GM13976 (cell line): ENCODE measurements at places on chromosomes 1 and 21.

DNA sequence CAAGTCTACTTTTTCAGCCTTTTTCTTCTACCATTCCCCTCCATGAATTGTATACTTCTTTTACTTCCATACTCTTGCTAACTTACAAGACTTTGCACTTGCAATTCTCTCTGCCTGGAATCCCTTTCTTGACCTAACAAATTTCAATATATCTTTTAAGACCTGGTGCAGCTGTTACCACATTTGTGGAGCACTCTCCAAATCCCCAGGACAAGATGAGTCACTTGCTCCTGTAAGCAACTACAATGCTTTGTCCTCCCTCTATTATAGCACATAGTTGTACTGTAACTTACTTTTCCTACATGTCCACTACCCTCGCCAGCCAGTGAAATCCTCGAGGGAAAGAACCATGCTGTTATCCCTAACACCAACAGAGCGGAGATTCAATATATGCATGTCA lies 43.1 kb downstream of the WARS2 start:
- no peak for DNase-seq

GRCh38 chr1:45395051-45395450 lies 54.8 kb upstream of the MUTYH start:
- no peak for DNase-seq

DNA sequence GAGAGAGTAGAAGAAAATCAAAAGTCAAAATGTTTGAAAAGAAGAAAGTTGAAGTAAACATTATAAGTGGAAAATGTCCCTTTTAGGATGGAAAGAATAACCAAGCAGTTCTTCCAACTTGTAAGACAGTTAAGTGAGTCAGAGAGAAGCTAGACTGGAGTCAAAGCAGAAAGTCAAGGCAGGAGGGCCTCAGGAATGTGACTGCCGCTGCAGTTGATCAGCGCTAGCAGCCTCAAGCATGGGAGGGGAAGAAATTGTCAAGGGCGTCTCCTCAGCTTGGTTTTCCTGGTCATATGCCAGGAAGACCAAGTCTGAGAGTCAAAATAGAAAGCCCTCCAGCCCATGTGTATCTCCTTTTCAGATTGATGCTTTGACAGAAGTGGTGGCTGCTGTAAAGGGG lies 23.2 kb downstream of the HAO2 start:
- no peak for DNase-seq

DNA sequence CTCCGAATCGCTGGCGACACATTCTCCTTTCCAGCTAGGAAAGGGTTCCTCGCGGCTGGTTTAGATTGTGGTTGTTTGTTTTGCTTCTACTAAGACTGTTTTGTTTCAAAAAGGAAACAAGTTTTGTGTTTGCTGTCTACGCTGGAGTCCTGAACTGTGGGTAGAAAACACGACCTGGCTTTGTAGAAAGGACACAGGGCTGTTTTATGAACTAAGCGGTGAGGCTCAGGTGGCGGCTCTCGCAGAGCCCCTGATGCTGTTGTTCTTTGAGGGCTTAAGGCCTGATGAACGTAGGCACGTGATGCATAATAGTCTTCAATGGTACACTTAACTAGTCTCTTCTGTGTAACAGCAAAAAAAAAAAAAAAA lies 27.0 kb upstream of the FHAD1 start:
- no peak for DNase-seq

DNA sequence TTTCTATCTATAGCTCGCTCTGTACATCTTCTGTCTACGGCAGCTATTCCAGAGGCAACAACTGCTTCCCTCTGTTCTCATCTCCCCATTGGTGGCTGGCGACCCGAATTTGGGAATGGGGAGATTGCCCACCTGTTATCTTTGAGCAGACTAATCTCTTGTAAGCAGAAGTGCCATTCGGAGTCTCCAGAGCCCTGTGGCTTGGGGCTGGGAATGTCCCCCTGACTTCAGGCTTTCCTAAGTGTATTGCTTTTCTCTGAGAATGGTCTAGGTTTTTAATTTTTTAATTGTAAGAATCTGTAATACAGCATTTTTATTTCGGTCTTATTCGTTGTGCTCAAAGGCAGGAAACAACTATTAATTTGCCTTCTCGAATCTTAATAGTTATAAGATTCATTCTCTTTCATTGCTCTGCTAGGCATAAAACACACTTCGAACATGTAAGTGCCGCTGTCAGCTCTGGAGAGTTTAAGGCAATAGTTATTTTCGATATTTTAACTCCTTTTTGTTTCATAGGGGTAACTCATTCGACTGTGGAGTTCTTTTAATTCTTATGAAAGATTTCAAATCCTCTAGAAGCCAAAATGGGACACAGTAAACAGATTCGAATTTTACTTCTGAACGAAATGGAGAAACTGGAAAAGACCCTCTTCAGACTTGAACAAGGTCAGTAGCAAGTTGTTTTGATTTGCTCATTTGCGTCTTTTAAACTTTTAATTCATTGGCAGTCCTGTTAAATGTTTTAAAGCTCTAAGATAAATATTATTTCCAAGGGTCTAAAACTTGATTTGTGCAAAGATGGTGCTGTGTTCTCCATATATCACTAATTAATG lies 514 bp downstream of the AGL start:
- peak; percentile 24 for DNase-seq

GRCh38 chr1:25550155-25550506 lies 6.7 kb downstream of the LDLRAP1 start:
- DNase-seq = no peak

DNA sequence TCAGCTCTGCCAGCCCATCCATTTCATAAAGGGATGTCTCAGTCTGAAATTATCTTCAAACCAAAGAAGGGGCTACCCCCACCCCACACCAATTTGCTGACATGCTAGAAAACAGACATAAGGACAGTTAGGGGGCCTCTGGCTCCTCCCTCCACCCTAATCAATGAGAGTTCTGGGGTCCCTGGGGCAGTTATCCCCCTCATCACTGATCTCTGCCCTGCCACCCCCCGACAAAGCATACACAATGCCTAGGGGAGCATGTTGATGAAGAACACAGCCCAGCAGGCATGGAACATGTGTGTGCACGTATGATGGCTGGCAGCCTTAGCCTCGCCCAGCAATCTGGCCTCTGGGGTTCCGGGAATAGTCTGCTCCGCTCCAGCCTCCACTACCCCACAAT lies 58.9 kb downstream of the RHBG start:
- DNase-seq = no peak

- DNase-seq = no peak
Measured at GRCh38 chr1:9190234-9190633, 44.3 kb upstream of the H6PD start.

DNA sequence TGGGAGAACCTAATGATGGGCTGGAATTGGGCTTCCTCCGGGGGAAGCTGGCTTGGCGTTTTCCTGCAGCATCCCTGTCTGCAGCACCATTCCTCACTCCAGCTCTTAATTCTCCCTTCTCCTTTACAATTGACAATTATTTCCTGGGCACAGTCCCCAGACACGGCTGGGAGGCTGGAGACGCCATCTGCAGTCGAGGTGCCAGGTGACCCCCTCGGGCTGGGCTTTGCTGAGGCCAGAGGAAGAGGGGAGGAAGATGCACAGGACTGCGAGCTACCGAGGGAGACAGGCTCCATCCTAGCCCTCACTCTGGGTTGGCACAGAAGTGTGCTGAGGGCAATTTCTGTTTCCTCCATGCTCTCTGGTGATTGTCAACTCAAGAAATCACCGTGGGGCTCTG lies 453.8 kb downstream of the PTPRU start:
- DNase-seq = no peak

DNA sequence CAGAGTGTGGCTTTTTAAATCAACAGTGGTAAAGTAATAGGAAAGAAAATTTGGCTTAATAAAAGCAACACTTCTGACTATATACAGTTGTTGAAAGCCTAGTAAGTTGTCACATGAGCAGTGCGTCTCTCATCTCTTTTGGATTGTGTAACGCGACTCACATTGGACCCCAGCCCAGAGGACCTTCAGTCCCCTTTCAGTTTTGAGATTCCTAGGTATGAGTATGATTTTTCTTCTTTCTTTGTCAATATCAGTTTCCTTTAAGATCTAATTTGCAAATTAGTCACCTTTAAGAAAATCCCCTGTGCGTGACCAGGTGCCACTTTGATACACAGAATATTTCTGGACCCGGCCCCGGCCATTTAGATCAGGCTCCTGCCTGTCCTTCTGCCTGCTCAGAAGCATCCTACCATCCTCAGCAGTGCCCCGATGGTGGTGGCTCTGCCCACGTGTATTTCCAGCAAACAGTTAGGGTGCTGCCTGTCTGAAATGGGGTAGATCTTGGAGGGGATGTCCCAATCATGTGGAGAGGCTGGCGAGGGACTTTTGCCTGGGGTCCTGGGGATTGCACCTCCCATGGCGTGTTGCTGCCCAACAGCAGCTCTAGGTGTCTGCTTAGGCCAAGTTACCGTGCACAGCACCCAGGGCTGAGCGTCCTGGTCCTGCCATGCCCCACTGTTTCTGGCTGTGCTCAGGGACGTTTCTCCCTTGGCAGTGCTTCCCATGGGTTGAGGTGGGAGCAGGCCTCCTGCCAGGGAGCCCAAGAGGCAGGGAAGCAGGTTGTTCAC lies 21.1 kb downstream of the SNAP47 start:
- DNase-seq = no peak

- DNase-seq = no peak
Measured at GRCh38 chr1:224879162-224879803, 50.2 kb upstream of the DNAH14 start.

GRCh38 chr1:246001142-246001836 lies 505.8 kb downstream of the SMYD3 start:
- no peak for DNase-seq

- no peak for DNase-seq
Measured at GRCh38 chr1:24893431-24893830, 36.6 kb downstream of the RUNX3 start.

DNA sequence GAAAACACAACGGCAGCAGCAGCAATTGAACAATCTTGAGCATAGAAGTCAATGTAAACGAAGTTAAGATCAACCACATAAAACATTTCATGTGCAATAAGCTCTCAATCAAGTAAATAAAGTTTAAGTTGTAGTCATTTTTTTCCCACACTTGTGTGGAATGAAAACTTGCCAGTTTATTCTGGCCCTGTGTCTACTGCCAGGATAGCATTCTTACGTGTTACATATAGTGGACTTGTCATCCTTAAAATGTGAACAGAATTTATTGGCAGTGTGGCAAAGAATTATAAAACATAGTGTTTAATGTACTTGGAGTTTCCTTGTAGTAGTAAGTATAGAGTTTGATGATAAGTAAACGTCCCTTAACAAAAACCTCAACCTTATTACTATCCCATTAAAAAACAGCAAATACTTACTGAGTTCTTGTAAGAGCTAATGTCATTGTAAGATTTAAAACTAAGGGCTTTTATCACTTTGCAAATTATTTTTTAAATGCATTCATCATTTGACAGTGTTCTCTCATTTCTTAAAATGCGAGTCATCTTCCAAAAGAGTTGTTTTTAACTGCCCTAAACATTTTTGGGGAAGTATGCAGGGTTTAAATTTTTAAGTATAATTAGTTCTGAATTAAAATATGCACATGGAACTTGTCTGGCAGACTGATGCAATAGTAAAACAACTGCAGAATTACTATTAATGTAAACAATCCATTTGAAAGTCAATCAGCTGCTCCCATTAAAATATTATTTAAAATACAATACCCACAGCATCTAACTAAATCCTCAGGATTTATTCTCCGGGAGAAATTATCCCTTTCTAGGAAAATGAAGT lies 7.9 kb downstream of the COX20 start:
- DNase-seq = no peak

DNA sequence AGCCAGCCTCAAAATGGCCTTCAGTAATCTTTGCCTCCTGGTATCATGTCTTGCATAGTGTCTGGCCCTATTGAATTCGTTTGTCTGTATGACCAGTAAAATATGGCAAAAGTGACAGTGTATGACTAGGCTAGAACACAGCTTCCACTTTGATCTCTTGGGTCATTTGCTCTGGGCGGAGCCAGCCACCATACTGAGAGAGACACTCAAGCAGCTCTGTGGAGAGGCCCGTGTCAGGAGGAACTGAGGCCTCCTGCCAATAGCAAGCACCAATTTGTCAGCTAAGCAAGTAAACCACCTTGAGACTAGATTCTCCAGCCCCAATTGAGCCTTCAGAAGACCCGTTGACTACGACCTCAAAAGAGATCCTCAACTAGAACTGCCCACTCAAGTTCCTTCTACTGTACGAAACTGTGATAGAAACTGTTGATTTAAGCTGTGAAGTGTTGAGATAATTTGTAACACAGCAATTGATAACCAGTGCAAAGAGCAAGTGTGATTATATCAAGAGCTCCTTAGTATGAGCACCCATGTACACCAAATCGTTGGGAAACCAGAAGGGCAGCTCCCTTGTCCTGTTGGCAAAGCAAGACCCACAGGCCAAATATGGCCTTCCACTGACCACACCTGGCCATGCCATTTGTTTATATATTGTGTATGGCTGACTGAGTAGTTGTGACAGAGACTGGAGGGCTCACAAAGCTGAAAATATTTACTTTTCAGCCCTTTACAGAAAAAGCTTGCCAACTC lies 52.7 kb upstream of the SERBP1 start:
- no peak for DNase-seq

GRCh38 chr1:149848340-149849110 lies 50.8 kb upstream of the BOLA1 start:
- no peak for DNase-seq

DNA sequence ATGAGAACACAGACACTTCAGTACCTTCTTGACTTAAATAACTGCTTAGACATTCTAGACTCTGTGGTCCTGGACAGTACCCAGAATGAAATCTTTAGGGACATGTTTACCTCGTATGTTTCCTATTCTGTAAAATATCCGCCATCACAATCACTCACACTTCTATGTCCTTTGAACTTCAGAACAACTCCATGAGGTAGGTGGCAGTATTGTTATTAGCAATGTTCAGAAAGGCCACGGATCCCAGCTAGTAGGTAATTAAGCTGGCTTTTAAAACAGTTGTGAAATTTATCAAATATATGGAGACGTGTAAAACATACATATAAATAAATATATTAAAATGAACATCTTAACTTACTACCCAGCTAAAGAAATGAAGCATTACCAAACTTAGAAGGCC lies 83.4 kb downstream of the CACHD1 start:
- no peak for DNase-seq

GRCh38 chr1:114956570-114956969 lies 73.1 kb upstream of the TSHB start:
- DNase-seq = no peak

DNA sequence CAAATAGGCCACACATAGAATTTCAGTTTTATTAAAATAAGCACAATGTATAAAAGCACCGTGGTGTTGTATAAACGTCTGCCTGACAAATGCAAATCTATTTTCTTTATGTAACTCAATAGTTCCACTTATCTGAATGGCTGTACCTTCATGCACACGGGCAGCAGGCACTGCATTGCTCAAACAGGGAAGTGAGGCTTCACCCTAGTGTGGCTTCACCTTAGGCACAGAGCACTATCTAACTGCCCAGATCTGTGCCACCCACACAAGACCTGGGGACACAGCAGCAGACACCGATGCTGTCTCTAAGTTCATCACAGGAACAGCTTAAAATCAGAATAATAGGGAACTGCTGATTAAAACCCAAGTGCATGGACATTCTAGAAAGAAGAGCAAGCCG lies 6.0 kb upstream of the KNCN start:
- DNase-seq = no peak

GRCh38 chr1:201606623-201607022 lies 67.7 kb downstream of the NAV1 start:
- no peak for DNase-seq

GRCh38 chr1:9314111-9314510 lies 21.4 kb downstream of the SPSB1 start:
- DNase-seq = no peak

GRCh38 chr1:21916447-21917238 lies 20.5 kb downstream of the HSPG2 start:
- no peak for DNase-seq

- no peak for DNase-seq
Measured at GRCh38 chr1:190699165-190699564, 221.5 kb upstream of the BRINP3 start.
